ENCODE measurements at places on chromosomes 5 and 9. TPM values are rescaled to one million over a fixed set of nuclear protein-coding genes. Genes with fewer than 3 reads are reported as not detected.

Gene HK3
- total RNA-seq: not detected

Gene SLC6A19
- total RNA-seq: not detected

Gene ANKRD34B
- 0.07 TPM for total RNA-seq

Gene IFNK
- not detected for total RNA-seq

Gene PROB1
- total RNA-seq: 0.33 TPM

Gene EDIL3
- 0.15 TPM for total RNA-seq

Gene GFRA3
- total RNA-seq: 0.08 TPM

Gene ZNF462
- total RNA-seq: 4.3 TPM

Gene SHOC1
- total RNA-seq: not detected

Gene TTC23L
- not detected for total RNA-seq

Data from A549 treated with CpdA at 1 μM for 4 hours (cell line).